Breast epithelium (tissue), 4 donors: ENCODE measurements at places on chromosomes 5 and 9.

DNA sequence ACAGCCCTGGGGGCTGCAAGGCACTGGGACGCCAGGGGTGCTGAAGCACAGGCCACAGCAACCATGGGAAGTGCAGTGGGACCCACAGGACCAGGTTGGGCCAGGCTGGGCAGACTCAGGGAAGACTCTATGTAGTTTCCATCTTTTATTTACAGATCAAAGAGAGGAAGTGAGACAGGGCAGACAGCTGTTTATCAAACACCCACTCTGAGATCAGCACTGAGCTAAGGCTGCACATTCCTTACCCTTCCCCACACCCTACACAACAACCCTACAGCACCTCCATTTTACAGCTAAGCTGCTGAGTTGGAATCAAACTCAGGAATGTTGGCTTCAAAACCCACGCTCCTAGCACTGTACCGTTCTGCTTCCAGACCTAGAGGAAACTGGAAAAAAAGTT is 19.8 kb downstream of the BARHL1 start:
- DNase-seq: no peak

DNA sequence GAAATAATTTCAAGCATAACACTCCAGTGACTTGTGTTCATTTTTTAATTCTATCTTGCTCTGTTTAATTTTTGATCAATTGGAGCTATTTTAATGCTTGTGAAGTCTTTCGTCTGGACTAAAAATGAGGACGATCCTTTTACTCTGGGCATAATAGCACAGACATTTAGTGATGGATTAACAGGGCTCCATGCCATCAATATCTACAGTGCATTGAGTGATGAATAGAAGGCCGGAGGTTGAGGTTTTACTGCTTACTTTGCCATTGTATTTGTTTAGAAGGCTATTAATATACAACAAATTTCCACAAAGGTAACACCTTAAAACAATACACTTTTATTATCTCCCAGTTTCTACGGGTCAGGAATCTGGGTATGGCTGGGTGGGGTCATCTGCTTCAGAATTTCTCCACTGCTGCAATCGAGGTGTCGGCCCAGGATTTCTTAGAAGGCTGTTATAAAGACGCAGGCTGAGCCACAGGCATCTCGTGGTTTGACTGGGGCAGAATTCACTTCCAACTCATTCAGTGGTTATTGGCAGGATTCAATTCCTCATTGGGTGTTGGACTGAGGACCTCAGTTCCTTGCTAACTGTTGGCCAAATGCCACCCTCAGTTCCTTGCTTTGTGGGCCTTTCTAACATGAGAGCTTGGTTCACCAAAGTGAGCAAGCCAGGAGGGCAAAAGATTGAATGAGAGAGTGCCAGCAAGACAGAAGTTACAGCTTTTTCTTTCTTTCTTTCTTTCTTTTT is 265.4 kb upstream of the VLDLR start:
- DNase-seq: no peak

- DNase-seq: no peak
Observed at GRCh38 chr9:92973700-92974099, 26.4 kb downstream of the FGD3 start.

DNA sequence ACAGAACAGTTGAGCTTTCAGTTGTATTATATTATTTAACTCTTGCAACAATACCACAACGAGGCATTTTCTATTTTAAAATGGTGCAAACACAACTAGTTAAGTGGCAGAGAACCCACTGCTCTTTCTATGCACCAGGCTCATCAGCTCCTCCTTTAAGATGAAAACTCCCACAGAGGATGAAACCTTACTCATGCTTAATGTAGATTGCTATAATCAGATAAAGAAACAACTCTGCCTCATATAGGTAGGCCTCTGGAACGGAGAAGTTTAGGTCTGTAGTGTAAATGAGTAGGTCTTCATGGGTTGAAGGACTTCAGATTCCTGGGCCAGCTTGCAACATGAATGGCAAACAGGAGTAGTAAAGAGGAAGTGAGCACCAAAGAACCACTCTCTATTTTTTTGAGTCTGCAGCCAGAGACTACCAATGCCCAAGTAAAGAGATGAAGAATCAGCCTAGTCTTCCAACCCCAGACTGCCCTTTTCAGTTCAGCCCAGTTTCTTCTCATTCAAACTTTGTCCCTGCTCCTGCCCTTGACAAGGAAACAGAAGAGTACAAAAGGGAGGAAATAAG is 33.9 kb downstream of the HACD4 start:
- DNase-seq: no peak

DNA sequence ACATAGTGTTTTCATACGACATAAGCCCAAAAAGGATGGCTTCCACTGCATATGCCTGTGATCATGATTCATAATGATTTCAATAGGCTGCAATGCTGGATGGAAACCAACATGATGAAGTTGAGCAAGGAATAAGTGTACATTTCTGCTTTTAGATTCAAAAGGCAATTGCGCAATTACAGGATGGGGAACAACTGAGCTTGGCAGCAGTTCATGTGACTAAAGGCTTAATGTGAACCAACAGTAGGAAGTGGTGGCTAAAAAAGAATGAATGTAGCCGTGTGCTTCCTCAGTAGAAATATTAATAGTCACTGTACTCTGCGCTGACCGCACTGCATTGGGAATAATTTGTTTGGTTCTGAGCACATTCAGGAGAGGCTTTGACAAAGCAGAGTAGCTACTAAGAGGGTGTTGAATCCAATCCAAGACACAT is 51.2 kb downstream of the SLC1A3 start:
- peak; percentile 84 for DNase-seq

- DNase-seq: no peak
Observed at GRCh38 chr9:110049699-110050450, 158.1 kb downstream of the C9orf152 start.
